SJSA1 (cell line): ENCODE measurements at places on chromosomes 6 and 20. TPM values are rescaled to one million over a fixed set of nuclear protein-coding genes. Genes with fewer than 3 reads are reported as not detected.

DNA sequence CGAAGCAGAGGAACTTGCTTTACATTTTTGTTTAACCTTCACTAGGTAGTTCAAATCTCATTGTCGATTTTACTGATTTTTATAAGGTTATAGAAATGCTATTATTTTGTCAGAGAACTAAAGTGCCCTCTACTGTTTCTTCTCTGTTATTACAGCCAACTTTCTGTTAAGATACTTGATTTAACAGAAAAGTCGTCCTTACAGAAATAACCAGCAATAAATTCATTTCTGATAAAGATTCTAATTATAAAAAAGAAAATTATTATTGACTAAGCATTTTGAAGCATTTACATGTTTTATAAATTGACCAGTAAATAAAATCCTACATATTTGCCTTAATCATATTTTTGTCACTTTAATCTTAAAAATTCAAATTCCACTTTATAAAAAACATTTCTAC is 60.8 kb downstream of the OGFRL1 start:
- peak; percentile 39 for DNase-seq
- H3K36me3 ChIP-seq: no peaks in the 10 kb centered on the region
- no peak overlapping the region for H3K27ac ChIP-seq
- no peak overlapping the region for H3K4me3 ChIP-seq
- 0 out of 2 replicates have a peak, but pooled peaks cover 5% of the 10 kb centered on the region for H3K4me1 ChIP-seq

DNA sequence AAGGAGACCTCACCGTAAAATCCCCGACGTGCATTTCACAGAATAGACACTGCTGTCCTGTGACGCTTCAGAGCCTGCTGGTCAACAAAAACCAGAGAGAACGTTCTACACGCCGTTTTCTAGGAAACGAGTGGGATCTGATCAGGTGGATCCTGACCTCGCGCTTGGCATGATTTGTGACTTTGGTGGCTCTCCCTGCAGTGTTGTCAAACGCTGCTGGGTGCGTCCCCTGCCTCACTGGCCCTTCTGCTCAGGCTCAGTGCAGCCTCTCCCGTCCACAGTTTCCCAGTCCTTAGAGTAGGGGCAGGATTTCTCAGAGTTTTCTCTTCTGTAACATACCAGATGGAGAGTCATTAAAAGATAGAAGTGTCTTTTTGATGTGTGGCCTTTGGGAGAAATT is 27.6 kb upstream of the IRF4 start:
- peaks cover 31% of the 10 kb centered on the region for H3K27me3 ChIP-seq
- no peaks in the 10 kb centered on the region for H3K36me3 ChIP-seq
- no peak overlapping the region for H3K27ac ChIP-seq
- no peak overlapping the region for H3K4me3 ChIP-seq
- DNase-seq: no peak
- H3K4me1 ChIP-seq: no peaks in the 10 kb centered on the region

- no peak overlapping the region for H3K27ac ChIP-seq
- H3K4me1 ChIP-seq: no peaks in the 10 kb centered on the region
- DNase-seq: no peak
- no peaks in the 10 kb centered on the region for H3K27me3 ChIP-seq
Observed at GRCh38 chr6:494394-494793, 102.8 kb downstream of the IRF4 start.

DNA sequence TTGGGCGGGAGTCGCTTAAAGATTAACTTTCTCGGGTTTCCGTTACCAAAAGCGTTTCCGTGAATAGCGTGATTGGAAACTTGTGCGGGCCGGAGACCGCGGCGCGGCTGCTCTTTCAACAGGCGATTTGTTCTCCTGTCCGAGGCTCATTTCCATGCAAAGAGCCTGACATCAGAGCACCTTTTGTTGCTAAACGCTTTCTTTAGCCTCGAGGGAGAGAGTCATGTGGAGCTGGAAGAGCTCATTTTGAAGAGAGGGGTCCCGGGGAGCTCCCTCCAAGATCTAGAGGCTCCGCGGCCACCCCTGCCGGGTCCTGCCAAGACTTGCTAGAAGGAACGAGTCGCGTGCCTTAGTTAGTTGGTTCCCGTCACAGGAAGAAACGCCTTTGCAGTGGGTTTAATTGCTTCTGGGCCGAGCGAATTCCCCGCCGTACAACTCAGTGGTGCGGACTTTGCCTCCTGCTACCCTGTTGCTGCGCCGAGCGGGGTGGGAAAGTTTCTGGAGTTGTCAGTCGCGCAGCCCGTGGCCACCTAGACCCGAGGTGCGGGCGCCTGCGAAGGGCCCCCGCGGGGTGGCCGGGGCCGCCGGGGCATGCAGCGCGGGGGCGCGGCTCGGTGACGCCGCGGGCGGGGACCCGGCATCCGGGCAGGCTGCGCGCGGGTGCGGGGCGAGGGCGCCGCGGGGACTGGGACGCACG is at the start of gene SASH1:
TSS of gene SASH1 (plus strand) at position 489 of the 697 bp plus-strand sequence. CDS start 230 bp downstream, outside the sequence.
- H3K36me3 ChIP-seq: no peaks in the 10 kb centered on the region; the same call in 1 of the 2 replicates
- H3K4me3 ChIP-seq: peak within 1 kb of the TSS; percentile 53
- peak within 1 kb of the TSS; percentile 82 for H3K27ac ChIP-seq
- no peaks in the 10 kb centered on the region for H3K27me3 ChIP-seq

DNA sequence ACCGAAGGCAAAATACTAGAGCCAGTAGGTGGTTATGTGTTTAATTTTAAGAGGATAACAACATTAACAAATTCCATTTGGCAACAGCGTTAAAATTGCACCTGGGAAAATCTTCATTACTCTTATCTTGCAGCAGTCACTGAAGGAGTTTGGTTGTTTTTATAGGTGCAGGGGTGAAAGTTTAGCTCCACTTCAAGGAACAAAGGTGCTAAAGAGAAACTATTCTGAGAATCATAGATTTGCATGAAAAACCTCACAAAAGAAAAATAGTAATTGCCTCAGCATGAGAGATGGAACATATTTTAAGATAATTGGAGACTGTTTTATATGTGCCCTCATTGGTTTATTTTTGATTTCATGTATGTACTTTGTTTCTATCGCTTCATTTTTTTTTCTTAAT is 444.4 kb downstream of the UTRN start:
- peaks cover 32% of the 10 kb centered on the region for H3K36me3 ChIP-seq
- no peak overlapping the region for H3K27ac ChIP-seq
- H3K4me1 ChIP-seq: no peaks in the 10 kb centered on the region
- no peaks in the 10 kb centered on the region for H3K27me3 ChIP-seq
- no peak overlapping the region for H3K4me3 ChIP-seq

DNA sequence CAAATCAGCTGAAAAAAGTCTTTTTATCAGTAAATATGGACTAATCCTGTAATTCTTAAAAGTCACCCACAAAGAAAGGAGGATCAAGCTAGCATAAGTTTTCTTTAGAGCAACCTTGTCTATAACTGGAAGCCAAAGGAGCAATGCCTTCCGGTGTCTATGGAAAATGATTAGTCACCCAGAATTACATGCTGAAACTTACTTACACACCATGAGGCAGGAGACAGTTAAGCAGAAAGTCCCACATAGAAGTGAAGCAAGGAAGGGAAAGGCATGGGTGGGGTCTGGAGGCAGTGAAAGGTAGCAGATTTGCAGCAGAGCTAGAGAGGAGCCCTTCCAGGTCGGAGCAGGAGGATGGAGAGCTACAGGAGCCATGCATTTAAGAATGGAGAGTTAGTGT is 153.7 kb upstream of the RIPOR2 start:
- H3K4me1 ChIP-seq: no peaks in the 10 kb centered on the region
- DNase-seq: no peak

GRCh38 chr6:33610067-33610466 is 11.1 kb upstream of the ITPR3 start:
- peaks cover 7% of the 10 kb centered on the region for H3K4me1 ChIP-seq
- no peak for DNase-seq
- no peaks in the 10 kb centered on the region for H3K36me3 ChIP-seq
- no peak overlapping the region for H3K4me3 ChIP-seq

GRCh38 chr6:45586216-45587171 is 208.8 kb upstream of the SUPT3H start:
- H3K4me3 ChIP-seq: no peak overlapping the region
- no peaks in the 10 kb centered on the region for H3K27me3 ChIP-seq
- no peaks in the 10 kb centered on the region for H3K36me3 ChIP-seq
- peaks cover 28% of the 10 kb centered on the region for H3K4me1 ChIP-seq
- H3K27ac ChIP-seq: no peak overlapping the region
- DNase-seq: no peak

DNA sequence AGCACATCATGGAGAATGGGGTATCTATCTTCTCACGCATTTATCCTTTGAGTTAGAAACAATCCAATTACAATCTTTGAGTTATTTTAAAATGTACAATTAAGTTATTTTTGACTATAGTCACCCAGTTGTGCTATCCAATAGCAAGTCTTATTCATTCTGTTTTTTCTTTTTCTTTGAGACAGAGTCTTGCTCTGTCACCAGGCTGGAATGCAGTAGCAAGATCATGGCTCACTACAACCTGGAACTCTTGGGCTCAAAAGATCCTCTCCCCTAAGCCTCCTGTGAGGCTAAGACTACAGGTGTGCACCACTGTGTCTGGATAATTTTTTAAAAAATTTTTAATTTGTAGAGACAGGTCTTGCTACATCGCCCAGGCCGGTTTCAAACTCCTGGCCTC is 201.5 kb upstream of the ZNF217 start:
- DNase-seq: no peak
- H3K27me3 ChIP-seq: no peaks in the 10 kb centered on the region
- H3K4me3 ChIP-seq: no peak overlapping the region

DNA sequence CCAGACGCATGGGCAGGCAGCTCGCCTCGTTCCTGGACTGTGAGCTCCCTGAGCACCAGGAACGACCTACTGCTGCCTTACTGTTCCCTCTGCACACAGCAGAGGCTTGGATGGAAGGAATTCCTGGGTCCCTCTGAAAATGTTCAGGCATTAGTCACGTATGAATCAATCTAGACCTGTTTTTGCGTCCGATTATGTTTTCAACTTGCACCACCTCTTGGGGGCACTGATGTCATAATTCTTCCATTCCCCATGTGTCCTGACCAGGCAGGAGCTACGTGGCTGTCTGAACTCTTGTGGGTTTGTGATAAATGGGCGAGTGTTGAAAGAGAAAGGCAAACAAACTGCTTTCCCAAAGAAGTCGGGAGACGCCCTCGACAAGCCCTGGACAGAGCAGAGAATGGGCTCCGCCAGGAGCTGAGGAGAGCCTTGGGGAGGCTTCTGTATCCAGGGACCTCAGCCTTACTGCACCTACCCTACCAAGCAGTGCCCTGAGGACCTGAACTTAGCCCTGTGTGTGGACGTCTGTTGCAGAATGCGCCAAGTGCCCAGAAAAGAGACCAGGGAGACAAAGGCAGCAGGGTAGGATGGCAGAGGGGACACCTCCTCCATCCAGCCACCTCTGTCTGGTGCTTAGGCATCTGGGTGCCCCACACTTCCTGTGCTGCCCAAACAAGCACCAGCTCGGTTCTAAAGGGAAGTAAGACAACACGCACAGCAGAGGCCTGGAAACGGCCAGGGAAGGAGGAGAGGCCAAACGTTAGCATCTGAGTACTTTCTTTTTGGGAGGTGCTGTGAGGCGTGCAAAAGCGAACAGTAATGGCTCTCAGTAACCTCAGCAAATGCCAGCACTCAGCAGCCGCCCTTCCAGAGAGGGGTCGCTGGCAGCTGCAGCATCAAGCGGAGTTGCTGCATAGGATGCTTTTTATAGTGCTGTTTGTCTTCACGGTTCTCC is 124.2 kb downstream of the LY86 start:
- H3K27ac ChIP-seq: no peak overlapping the region
- peaks cover 21% of the 10 kb centered on the region for H3K4me1 ChIP-seq
- no peaks in the 10 kb centered on the region for H3K27me3 ChIP-seq
- H3K4me3 ChIP-seq: no peak overlapping the region
- H3K36me3 ChIP-seq: no peaks in the 10 kb centered on the region

GRCh38 chr20:49999329-49999728 is 16.5 kb downstream of the SNAI1 start:
- H3K36me3 ChIP-seq: no peaks in the 10 kb centered on the region
- no peak overlapping the region for H3K27ac ChIP-seq
- DNase-seq: no peak
- H3K27me3 ChIP-seq: no peaks in the 10 kb centered on the region
- H3K4me3 ChIP-seq: no peak overlapping the region
- H3K4me1 ChIP-seq: no peaks in the 10 kb centered on the region

DNA sequence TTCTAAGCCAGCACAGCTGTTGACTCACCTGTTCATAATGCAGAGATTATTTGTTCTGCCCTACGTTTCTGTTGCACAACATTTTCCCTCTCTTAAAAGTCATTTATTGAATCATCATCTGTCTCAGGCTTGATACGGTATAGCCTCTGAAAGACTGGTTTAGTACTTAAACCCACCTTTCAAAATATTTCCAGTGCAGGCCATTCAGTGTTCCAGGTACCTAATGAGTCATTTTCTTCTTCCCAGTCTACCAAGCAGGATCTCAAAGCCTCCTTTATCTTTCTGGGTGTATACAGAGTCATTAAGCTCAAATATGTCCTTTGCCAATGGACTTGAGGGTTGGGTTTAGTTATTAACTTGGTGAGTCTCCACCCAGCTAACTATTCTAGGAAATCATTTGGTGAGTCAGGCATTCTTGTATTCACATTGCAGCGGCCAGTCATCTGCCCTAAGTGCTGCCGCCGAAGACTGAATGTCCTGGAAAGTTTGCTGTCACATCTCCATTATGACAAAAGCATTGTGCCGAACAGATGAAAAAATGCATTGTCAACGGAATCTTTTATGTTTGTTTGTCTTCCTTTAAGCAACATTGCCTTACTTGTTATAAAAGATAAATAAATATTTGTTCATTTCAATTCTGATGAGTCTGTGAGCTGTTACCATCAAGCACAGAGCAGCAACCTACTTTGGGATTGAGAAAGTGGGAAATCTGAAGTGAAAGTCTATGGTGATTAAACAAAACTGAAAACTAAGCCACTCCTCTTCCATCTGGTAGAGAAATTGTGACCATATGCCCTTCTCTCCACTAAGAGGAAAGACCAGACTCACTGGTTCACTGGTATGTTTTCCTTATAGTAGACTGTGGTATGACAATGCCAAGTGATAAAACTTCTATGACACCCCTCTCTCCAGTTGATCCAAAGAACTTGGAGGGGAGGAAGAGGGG is 14.3 kb upstream of the FAM135A start:
- DNase-seq: peak; percentile 62
- peak overlapping the region; percentile 5; the same call in 1 of the 2 replicates for H3K4me3 ChIP-seq
- H3K27me3 ChIP-seq: peaks cover 1% of the 10 kb centered on the region; the same call in 1 of the 2 replicates
- H3K4me1 ChIP-seq: peaks cover 25% of the 10 kb centered on the region

Gene RAMACL
- total RNA-seq: 0.24 and 0.50 TPM in 2 replicates

Gene CALHM6
- total RNA-seq: not detected in 2 replicates

Gene VGLL2
- 0.05 TPM in 1 of 2 replicates, not detected in the other for total RNA-seq

Gene ZC2HC1B
- total RNA-seq: not detected in 2 replicates

Gene REPS1
- 26.2 and 27.1 TPM in 2 replicates for total RNA-seq

Gene COL21A1
- 5.0 and 12.6 TPM in 2 replicates for total RNA-seq

Gene DEFB126
- total RNA-seq: not detected in 2 replicates

Gene SMLR1
- total RNA-seq: not detected in 2 replicates

Gene SIGLEC1
- not detected in 2 replicates for total RNA-seq

Gene SLC22A16
- not detected in 2 replicates for total RNA-seq

Gene PLCG1
- 49.4 and 69.1 TPM in 2 replicates for total RNA-seq

Gene CLDN20
- total RNA-seq: not detected in 2 replicates

Gene LPA
- total RNA-seq: not detected in 2 replicates

Gene RNF8
- total RNA-seq: 33.6 and 34.4 TPM in 2 replicates

Gene MYCT1
- total RNA-seq: 0.39 TPM in 1 of 2 replicates, not detected in the other

Gene SIRPB1
- not detected in 2 replicates for total RNA-seq
